ENCODE measurements at places on chromosomes 3 and 15. TPM values are rescaled to one million over a fixed set of nuclear protein-coding genes. Genes with fewer than 3 reads are reported as not detected.
A peak's percentile ranks its signal among the peaks of the same experiment; 100 is the strongest.

DNA sequence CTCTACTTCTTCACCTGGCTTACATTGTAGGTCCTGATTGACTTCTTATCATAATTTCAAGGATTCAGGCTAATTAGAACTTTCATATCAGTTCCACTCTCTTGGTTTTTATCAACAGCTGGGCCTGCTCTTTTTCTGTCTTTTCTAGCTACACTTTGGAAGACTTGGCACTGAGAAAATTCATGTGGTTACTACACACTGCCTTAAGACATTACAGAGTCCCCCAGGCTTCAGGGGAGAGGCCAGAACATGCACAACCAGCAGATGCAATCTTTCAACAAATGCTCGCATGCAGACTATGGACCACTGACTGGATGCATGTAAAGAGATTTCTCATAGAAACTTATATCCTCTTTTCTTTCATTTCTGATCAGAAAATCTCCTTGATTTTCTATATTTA is 423.5 kb downstream of the TUSC7 start:
- no peak for DNase-seq

DNA sequence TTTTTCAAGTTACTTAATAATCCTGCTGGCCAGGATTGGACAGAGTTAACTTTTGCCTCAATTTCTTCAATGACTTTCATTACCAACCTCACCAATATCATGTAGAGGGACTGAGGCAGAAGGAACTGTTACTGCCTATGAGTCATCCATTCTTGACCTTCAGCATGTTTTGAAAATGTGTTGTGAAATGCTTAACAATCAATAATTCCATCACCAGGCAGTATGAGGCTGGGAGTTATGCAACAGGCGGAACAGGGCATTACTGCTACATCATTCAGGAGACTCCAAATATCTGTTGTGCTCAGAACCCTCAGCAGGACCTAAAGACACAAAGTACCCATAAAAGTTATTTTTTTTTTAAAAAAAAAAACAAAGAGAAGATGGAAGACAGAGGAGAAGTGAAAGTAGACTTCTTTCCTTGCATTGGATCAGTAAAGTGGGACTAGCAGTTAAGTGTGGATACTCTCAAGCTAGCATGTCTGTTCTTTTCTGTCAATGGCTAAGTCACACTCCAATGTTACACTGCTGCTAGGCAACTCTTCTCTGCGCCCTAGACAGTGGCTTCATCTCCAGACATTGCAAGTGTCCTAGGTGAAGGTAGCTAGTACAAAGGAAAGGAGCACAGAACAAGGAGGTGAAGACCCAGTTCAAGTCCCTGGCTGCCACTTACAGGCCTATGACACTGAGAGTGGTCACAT is 184.9 kb upstream of the LPP start:
- DNase-seq, result no peak

- peak; percentile 59 for DNase-seq
Observed at GRCh38 chr3:127393131-127393820, 105.4 kb upstream of the PRR20G start.

- DNase-seq, result no peak
Observed at GRCh38 chr15:52778457-52778856, 11.7 kb downstream of the ONECUT1 start.

DNA sequence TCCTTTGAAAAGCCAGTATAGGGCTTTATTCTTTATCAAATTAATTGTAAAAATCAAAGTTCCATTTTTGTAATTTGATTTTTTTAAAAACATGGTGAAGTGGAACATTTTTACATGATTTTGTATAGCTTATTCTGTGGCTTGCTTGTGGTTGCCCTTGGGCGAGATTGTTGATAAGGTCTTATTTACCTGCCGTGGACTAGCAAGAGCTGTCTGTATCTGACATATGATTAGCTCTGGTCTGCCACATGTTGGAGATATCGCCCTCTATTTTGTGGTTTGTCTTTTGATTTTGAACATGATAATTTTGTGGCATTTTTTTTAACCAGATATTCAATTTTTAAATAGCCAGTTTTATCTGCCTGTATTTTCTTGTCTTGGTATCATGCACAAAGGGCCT is 844 bp downstream of the PRR23E start:
- no peak for DNase-seq

DNA sequence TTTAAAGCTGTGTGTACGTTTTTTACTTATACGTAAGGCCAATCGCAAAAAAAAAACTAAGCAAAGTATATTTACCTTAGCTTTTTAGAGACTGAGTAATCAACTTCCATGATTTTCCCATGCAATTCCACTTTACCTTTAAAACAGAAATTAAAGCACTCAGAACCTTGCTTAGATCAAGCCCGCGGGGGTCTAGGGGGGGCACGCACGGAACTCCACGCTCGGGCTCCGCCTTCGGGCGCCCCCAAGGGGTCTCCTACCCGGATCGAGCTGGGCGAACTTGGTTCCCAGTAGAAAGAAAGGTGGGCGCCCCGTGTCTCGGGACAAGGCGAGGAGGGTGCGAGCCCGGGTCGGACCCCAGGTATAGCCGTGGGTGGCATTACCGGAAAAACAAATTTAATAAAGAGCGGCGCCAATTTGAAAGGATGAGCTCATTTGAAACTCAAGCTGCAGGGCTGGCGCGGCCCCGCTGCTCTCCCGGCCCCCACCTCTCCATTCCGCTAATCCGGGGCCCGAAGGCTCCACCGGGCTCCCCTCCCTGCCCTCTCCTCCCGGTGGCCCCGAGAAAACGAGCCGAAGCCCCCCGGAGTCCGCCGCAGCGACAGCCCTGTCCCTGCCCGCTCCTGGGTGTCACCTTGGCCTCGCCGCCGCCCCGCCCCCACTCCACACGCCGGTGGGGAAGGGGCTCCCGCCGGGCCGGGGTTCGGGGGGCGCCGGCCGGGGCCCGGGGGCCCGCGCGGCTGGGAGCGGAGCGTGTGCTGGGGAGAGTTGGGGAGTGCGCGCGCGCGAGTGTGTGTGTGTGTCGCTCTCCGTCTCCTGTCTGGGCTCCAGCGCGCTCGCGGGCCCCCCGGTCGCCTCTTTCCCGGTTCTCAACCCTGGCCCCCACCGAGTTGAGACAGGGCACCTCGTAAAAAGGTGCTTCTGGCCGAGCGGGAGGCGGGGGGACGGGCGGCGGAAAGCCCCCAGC is 1.5 kb downstream of the IGF2BP2 start:
- peak; percentile 82 for DNase-seq

- DNase-seq, result peak; percentile 87
Observed at GRCh38 chr3:25665315-25666280, 891 bp upstream of the TOP2B start.

- no peak for DNase-seq
Observed at GRCh38 chr15:56174649-56175048, 69.0 kb downstream of the RFX7 start.

- DNase-seq, result no peak
Observed at GRCh38 chr3:85377115-85377514, 418.3 kb downstream of the CADM2 start.

DNA sequence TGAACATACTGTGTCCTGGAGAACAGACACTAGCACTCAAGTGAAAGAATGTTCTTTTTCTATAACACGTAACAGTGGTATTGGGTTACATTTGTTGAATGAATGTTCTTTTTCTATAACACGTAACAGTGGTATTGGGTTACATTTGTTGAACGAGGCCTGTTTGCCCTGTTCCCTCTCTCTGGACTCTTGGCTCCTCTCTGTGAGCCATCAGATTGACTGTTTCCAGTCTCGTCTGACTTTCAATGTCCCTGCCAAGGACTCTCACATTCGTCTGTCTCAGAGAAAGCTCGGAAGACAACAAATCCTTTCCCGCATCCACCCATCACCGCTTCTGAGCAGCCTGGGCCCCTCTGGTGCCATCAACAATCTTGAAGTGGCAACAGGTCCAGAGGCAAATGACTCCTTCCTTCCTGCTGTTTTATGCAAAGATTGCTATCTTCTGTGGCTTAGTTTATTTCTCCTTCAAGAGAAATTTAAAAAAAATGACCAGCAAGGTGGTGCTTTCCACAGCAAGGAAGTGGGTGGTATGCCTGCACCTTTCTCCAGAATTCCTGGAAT is 8.0 kb downstream of the TMEM45A start:
- DNase-seq, result no peak

DNA sequence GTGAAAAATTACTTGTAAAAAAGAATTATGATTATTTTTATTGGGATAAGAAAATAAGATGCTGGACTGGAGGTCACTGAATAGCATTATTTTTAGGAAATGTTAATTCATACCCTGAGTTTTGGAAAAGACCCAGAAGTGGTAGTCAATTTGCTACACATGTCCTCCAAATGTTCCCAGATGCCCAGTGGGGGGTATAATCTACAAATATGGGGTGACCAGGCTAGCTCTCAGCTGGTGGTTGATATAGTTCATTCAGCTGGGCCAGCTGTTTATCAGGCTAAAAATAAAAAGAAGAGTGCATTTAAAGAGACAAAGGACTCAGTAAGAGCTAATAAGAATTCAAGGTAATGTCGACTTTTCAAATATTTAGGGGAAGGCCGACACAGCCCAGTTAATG is 402.0 kb upstream of the GOLIM4 start:
- DNase-seq, result no peak

DNA sequence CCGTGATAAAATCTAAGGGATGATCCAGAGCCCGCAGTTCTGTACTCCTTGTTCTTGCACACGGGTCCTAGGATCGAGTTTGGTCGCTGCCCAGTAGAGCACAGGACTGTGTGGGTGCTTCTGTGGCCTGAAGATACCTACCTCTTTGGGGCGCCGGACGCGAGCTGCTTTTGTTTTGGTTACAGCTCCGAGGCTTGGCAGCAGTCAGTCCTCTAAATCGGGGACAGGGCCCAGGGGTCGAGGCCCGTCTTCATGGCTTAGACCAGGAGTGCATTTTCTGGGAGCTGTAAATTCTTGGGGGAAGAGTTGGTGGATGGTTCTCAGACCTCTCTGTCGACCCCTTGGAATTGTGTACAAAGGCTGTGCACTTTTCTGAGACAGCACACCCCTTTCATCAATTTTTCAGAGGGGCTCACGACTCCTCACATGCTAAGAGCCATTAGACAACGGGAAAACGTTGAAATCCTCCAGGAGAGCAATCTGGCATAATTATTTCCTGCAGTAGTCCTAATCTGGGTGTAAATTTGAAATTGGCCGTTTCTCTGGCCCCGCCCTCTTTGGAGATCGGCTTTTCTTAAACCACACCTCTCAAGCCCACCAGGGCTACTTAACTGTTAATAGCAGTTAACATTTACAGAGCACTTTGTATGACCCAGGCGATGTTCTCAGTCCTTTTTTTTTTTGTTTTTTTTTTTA is 928 bp downstream of the CEP97 start:
- DNase-seq, result peak; percentile 90

DNA sequence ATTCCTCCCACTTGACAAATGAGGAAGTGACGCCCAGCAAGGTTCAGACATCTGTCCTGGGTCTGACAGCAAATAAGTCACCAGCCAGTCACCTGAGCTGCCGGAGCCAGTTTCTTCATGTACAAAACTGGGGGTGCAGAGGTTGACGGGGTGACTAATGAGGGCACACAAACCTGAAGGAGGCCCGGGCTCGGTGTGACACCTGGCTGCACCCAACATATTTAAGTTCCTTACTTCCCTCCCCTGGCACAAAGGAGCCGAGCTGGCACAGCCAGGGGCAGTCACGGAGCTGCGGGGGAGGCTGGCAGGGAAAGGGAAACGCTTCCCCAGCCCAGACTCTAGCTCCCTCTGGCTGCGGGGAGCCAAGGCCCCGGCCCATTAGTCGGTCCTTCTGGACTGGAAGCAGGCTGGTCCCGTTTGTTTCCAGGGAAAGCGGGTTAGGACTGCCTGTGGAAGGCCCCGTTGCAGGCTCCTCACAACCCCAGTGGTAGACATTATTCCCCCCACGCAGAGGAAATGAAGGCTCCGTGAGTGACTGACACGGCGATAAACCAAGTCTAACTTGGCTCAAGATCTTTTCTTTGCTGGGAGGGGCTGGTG is 2.3 kb downstream of the FBXL22 start:
- peak; percentile 90 for DNase-seq

- DNase-seq, result no peak
Observed at GRCh38 chr15:62988701-62989100, 53.8 kb upstream of the TPM1 start.

GRCh38 chr15:74134387-74135027 is 4.1 kb downstream of the ISLR2 start:
- DNase-seq, result no peak

DNA sequence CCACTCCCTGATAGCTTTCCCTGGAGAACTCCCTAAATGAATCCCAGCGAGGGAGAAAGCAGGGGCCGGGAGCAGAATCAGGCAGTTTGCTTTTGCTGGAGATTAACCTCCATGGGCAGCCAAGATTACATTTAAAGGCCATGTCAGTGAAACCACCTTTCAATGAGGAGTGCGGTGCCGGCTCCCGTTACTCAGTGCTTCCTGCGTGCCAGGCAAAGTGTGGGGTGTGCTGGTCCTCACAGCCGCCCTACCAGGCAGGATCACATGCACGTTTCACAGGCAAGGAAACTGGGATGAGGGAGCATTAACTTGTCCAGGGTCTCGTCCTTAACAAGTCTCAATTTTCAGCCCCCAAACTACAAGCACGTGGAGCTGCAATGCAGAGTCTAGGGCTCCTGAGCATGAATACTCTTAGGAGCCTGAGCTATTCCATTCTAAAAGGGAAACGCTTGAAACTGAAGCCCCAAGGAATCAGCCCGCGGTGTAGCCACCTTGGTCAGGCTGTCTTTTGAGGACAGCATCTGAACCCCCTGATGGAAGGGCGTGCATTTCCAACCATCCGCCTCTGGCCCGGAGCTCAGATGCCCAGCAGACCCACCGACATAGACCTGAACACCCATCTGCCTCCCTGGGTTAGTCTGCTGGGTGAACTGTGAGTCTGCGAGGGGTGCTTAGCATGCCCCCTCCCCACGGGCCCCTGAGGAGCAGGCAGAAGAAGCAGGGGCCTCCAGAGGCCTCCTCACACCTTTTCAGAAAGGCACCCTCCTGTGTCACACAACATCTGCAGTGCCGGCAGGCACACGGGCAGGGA is 5.6 kb downstream of the IGDCC3 start:
- peak; percentile 44 for DNase-seq

DNA sequence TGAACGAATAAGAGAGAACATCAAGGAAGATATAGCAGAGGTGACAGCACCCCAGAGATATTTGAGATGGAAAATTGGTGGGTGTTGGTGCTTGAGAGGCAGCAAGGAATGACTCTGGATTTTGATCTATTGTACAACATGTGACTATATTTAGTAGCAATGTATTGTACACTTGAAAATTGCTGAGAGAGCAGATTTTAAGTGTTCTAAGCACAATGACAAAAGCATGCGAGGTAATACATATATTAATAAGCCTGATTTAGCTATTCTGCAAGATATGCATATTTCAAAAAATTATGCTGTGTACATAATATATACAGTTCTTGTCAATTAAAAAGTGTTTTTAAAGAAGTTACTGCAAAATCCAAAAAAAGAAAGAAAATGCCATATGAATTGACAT is 194.3 kb downstream of the SLC9A9 start:
- DNase-seq, result no peak

- no peak for DNase-seq
Observed at GRCh38 chr3:56453011-56453410, 15.3 kb downstream of the ERC2 start.

- DNase-seq, result no peak
Observed at GRCh38 chr3:54374214-54374852, 252.0 kb downstream of the CACNA2D3 start.

ROPN1 gene
- total RNA-seq, result not detected

NPAP1 gene
- total RNA-seq, result 0.11 TPM

STX19 gene
- 0.66 TPM for total RNA-seq

USP13 gene
- total RNA-seq, result 7.7 TPM

TM4SF1 gene
- total RNA-seq, result 182 TPM

CTXND1 gene
- total RNA-seq, result 3.7 TPM

PML gene
- 79.5 TPM for total RNA-seq

POLQ gene
- total RNA-seq, result 2.3 TPM

MAP3K13 gene
- 16.6 TPM for total RNA-seq

GOLGA6L24 gene
- total RNA-seq, result not detected

GPR62 gene
- total RNA-seq, result not detected

C3orf22 gene
- total RNA-seq, result not detected

CYP11A1 gene
- 5.0 TPM for total RNA-seq

CAMK2N2 gene
- total RNA-seq, result not detected

Data from spleen (tissue), 13 donors.